ENCODE measurements at places on chromosomes 11 and 22.
A peak's percentile ranks its signal among the peaks of the same experiment; 100 is the strongest.

- DNase-seq: no peak
These were observed 69.1 kb upstream of the ADSL start for GRCh38 chr22:40276996-40277823.

DNA sequence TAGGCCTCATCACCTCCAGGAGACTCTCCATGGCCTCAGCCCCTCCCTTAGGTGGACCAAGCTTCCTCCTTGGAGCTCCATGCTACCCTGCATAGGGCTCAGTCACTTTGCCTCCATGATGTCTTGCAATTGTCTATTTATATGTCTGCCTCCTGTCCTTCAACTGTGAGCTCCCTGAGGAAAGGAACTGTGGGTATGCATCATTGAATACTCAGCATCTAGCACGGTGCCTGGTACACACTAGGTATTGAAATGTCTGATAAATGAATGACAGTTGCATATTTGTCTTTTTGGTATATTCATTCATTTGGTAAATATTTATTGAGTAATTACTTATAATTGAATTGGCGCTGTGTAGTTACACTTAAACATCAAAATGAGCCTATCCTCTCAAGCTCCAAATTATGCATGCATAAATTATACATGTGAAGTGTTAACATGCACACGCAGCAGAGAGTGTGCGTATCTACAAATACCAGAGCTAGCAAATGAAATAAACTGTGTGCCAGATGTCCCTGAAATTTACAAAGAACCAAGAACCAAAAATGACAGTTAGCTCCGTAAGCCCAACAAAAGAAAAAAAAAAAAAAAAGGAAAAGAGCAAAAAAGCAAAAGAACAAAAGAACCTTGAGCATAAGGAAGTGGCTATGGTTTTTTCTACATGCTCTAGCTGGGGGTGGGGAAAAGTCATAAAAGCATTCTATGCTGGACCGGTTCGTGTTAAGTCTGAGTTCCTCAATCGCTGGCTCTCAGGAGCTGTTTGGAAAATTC, 25.2 kb downstream of the GRAP2 start:
- no peak for DNase-seq

DNA sequence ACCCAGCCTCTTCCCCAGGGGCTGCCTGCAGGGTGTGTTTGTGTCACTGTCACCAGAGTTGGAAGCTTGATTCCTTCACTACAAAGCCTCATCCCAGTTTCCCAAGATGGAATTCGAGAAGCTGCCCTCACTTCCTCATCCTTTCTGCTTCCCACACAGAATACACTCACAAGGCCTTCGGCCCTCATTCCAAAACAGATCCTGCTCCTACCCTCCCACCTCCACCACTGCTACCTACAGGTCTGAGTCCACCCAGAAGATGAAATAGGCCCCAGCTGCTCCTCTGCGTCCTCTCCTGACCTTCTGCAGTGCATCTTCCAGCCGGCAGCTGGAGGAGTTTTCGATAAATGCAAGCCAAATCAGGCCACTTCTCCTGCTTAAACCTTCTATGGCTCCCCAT, 6.8 kb upstream of the WNT7B start:
- DNase-seq: no peak

DNA sequence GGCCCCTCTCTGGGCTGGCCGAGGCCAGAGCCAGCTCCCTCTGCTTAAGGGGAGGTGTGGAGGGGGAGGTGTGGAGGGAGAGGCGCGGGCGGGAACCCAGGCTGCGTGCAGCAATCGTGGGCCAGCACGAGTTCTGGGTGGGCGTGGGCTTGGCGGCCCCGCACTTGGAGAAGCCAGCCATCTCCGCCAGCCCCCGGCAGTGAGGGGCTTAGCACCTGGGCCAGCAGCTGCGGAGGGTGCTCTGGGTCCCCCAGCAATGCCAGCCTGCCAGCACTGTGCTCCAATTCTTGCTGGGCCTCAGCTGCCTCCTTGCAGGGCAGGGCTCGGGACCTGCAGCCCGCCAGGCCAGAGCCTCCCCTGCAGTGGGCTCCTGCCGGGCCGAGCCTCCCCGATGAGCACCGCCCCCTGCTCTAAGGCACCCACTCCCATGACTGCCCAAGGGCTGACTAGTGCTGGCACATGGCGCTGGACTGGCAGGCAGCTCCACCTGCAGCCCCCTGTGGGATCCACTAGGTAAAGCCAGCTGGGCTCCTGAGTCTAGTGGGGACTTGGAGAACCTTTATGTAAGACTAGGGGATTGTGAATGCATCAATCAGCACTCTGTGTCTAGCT, 96.7 kb upstream of the OR9G4 start:
- DNase-seq: no peak

- no peak for DNase-seq
These were observed 73.3 kb downstream of the FAM76B start for GRCh38 chr11:95716266-95716665.

- no peak for DNase-seq
These were observed 70.6 kb downstream of the ST3GAL4 start for GRCh38 chr11:126426106-126426505.

DNA sequence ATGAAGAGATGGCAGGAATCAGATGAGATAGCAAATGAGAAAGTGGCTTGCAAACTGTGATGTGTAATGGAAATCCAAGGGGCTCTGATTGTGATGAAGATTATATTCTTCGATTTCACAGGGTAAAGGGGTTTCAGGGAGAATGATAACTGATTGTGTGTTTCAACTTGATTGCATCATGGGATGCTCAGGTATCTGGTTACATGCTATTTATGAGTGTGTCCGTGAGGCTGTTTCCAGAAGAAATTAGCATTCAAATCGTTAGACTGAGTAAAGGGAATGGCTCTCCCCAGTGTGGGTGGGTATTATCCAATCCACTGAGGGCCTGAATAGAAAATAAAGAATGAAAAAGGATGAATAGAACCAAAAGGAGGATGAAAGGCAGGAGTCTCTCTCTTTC, 278.7 kb upstream of the LARGE1 start:
- DNase-seq: no peak

DNA sequence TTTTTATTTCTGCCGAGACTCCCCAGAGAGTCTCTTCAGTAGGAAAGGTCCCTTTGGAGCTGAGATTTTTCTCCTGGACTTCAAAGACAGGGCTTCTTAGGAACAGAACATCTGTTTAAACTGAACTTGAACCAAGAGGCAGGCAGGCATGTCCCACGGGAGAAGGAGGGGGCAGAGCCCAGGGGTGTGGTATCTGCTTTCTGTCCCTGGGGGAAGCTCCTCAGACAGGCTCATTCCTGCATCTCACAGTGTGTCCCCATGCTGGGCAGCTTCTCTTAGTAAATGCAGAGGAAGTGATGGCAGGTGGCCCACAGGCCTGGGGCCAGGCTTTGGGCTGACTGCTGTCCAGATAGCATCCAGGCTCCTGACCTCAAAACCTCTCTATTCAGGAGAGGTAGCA, 47.3 kb downstream of the TSPAN18 start:
- no peak for DNase-seq

DNA sequence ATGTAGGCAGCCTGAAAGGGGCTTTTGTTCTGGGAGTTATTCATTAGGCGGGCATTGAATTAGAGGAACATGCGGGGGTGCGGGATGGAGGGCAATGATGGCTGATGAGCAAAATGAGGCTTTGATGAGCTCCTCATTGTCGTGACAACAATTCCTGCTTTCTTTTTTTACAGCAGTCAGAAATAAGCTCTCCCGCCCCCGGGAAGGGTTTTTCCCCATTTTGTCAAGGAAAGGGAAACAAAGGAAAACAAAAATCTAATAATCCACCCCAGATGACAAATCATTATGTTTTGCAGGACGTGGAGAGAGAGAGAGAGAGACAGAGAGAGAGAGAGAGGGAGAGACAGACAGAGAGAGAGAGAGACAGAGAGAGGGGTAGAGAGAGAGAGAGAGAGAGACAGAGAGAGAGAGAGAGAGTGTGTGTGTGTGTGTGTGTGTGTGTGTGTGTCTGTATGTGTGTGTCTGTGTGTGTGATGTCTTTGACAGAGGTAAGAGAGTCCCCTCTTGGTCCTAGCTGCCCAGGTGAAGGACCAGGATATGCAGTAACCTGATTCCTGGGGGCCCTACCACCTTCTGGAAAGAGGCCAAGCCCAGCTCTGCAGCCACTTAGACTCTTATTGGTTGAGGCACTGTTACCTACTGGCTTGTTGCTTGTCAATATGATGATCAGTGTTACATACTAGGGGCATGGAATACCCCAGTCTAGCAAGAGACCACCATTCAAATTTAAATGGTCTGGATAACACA, 46.7 kb upstream of the PARVA start:
- DNase-seq: no peak

DNA sequence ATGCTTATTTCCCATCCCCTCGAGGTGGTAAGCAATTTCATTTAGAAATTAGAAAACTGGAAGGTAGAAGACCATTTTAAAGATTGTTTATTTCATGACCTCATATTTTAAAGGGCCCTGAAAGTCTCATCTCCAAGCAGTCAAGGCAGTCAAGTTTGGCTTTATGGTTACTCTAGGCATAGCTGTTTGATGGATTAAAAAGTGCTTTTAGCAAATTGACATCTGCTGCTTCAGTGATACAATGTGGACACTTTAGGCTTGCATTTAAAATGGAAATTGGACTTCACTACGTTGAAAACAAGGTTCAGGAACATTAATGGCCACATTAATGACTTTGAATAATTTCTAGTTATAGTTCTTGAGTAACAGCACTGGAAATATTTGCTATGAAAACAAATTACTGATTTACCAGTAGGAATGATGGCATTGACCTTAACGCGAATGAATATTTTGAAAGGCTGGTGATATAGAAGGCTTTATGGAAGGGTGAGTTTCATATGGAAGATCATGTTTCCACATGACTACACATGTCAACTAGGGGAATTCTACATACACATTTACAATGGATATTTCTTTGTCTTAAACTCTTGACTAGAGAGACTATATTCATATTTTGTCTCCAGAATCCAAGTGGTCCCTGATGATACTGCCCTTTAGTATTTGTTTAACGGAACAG, 873.5 kb downstream of the JRKL start:
- no peak for DNase-seq

DNA sequence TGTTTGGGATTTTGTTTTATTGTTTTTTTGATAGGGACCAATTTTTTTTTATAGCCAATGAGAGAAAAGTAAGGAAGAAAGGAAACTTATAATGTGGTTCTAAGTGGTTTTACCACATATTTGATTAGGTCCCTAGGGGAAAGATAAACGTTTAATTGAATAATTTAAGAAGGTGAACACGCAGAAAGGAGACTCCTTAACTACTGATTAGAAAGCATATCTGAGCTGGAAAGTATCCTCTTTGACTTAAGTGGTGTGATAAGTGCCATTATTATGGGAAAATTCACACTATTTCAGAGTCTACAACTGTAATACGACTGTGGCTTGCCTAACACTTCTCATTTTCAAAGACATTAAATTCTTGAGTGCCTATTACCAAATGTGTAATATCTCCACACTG, 106.5 kb upstream of the GRAMD1B start:
- DNase-seq: no peak

DNA sequence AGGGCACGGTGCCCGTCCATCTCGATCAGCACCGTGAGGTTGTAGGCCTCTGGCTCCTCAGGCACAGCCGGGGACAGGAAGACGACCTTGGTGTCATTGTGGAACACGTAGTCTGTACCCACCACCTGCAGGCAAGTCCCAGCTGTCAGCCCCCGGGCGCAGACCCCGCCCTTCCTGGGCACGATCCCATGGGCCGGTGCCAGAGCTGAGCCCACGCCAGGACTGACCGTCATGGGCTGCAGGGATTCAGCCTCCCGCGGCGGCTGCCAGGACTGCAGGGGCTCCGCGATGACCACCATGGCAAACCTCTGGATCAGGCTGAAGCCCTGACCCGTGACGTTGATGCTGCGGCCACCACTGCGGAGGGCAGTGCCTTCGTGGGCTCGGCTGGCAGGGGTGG, 11.8 kb upstream of the MAPK11 start:
- DNase-seq: no peak

DNA sequence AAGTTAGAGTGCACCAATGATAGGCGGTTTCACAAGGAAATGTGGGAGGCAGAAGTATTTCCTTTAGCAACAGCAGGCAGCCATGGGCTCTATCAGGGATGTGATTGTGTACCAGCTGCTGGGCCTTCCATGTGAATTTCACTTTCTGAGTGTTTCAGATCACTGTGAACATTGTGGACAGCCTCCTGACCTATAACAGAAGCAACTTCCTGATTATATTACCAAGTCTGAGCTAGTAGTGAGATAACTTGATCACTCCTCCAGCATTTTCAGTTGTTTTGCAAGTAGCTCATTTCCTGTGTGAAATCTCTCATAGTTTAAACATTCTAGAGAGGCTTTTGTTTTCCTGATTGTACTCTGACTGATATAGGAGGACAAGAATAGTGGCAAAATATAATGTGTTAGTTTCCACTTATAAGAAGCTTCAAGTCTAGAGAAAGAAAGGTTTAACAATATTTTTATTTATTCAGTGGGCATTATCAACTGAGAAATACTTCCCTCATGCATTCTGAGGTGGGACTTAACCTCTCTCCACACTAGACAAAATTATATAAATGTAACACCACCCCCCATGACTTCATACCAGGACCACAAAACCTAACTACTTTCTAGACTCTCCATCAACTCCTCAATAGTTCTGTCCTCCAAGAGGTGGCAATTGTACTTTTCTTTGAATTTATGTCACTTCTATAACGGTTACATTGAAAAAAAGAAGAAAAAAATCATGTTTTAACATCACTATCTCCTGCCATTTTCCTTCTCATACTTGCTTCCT, 184.2 kb upstream of the LUZP2 start:
- DNase-seq: no peak

GRCh38 chr11:61569701-61570100, 11.2 kb downstream of the SYT7 start:
- DNase-seq: no peak

- DNase-seq: no peak
These were observed 5.0 kb upstream of the MUC6 start for GRCh38 chr11:1041471-1041870.

GRCh38 chr11:130814440-130815096, 101.7 kb downstream of the SNX19 start:
- no peak for DNase-seq

GRCh38 chr11:3156282-3156660, 8.8 kb downstream of the OSBPL5 start:
- no peak for DNase-seq

DNA sequence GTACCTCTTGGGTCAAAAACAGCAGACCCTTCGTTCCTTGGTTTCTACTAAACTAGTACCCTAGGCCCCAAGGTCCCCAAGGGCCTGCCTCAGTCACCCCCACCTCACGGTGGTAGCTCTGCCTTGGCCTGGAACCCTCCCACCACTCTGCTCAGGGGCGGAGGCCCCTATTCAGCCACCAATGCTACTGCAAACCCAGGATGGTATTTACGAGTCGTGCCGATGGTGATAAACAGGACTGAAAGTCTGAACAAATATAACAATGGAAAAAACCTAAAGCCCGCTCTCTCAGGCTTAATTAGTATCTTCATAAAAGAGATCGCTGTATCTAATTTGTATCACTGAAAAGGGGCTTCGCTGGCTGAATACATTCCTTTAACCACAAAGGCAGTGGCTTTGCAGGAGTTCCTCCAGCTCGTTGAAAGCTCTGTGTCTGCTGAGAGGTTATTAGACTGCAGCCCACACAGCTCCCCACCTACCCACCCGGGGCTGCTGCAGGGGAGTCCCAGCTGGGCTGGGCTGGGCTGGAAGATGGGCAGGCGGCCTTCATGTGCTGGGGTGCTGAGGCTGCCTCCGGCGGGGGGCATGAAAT, 15.2 kb downstream of the SHISAL1 start:
- no peak for DNase-seq

- peak; percentile 75 for DNase-seq
These were observed 18.5 kb upstream of the CBX7 start for GRCh38 chr22:39170825-39171622.

GRCh38 chr22:24159650-24160049, 21.6 kb upstream of the SUSD2 start:
- DNase-seq: no peak

GRCh38 chr11:2881981-2882375, 3.6 kb downstream of the CDKN1C start:
- DNase-seq: no peak
